CD4-positive, alpha-beta memory T cell (primary cell): ENCODE measurements at places on chromosomes 3 and 15. TPM values are rescaled to one million over a fixed set of nuclear protein-coding genes. Genes with fewer than 3 reads are reported as not detected.

GRCh38 chr3:9448071-9448470, 50.7 kb downstream of the SETD5 start:
- no peak for DNase-seq

Gene LRRC2
- total RNA-seq, result 1.0 TPM

- no peak for DNase-seq
Observed at GRCh38 chr3:101898039-101898438, 48.7 kb downstream of the NFKBIZ start.

GRCh38 chr3:126060613-126061145, 23.2 kb downstream of the SLC41A3 start:
- DNase-seq, result no peak

DNA sequence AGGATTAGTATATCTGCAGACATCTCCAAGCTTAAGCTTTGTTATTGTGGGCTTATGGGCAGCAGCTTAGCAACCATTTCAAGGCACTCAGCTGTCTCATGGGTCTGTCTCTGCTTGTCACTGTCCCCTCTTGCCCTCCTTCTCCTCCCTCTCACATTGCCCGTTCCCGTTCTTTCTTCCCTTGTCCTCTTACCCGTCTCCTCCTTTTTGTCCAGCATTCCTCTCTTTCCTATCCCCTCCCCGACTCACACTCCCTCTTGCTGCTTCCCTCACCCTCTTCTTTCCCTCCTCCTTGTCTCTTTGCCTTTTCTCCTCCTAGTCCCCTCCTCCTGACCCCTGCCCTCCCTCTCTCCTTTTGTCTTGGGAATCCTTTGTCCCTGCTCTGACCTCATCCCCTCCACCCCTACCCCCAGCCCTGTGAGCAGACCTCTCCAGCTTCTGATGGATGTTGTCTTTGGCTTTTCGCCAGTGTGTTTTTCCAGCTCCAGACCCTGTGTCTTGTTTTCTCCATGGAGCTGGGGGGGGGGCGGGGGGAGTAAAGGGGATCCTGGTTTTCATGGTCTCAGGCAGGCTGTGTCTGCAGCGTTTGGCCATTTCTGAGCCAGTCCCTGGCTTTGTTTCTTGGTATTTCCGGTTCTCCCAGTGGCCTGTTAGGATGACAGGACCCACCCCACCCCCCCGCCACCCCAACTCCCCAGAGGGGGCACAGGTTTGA, 47.9 kb upstream of the TRAK1 start:
- DNase-seq, result no peak

Gene MAP6D1
- 3.1 TPM for total RNA-seq

DNA sequence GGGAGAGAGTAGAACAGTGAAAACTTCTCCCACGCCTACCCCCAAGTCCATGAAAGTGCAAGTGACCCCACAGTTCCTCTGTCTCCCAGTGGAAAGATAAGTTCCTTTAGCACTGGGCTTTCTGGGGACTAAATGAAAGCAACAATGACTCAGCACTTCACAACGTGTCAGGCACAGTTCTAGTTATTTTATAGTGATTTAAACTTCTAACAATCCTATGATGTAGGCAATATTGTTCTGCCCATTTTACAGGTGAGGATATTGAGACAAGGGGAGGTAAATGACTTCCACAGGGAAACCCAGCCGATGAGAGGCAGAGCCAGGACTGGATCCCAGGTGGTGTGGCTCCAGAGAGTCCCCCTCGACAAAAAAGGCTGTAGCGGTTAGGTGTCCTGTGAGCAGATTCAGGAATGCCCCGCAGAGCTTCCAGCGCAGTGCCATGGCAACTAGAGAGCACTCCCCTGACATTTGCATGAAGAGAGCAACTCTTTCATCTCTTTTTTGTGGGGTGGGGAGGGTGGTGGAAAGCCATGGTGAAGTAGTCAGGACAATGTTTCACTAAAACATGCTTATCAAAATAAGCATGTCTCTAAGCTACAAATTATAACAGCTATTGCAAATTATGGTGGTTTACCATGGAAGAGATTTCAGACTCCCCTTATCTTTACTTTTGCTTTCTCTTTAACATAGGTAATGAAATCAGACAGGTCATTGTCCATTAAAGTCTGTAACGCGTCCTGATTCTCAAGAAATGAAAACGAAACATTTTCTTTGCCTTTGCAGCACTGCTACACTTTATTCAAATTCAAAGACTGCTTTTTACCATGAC, 62.1 kb downstream of the NR2F2 start:
- no peak for DNase-seq

DNA sequence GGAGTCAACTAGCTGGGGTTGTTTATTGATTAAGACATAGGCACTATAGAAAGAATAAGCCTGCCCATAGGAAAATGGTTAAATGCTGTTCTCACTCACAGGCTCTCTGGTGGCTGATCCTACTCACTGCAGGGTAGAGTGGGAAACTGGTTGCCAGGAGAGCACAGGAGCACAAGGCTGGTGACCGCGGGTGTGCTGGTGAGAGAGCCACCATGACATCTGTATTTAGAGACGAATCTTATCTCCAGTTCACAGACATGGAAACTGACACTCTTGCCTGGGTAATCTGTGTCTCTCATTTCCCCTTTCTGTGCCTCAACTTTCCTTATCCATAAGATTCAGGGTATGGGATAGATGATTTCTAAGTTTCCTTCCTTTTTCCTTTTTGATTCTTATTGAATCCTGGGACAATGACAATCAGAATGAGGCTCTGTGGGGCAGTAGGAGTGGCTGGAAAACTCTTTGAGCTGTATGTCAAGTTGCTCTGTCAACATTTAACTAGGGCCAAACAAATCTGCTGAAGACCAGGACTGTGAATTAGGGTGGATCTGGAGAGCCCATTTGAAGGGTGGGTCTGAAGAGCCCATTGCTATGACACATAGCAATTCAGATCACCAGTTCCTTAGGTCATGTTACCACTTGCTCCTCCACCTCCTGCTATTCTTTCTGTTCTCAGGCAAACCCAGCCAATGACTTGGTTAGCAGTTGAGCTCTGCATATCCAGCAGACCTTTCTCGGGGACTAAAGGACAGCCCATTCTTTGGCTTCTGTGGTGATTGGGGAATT, 286.1 kb upstream of the TBL1XR1 start:
- DNase-seq, result no peak

GRCh38 chr3:194397757-194398312, 1.2 kb downstream of the GP5 start:
- DNase-seq, result peak; percentile 9

GRCh38 chr3:98445949-98446406, 17.0 kb upstream of the OR5K1 start:
- no peak for DNase-seq

Gene PRR20G
- not detected for total RNA-seq

- DNase-seq, result no peak
Observed at GRCh38 chr3:13529196-13530112, 19.5 kb upstream of the FBLN2 start.

Gene IMPDH2
- 87.5 TPM for total RNA-seq

GRCh38 chr3:29605845-29606244, 325.0 kb downstream of the RBMS3 start:
- no peak for DNase-seq

GRCh38 chr3:30449290-30449632, 157.1 kb upstream of the TGFBR2 start:
- DNase-seq, result no peak

Gene DUOXA2
- not detected for total RNA-seq

DNA sequence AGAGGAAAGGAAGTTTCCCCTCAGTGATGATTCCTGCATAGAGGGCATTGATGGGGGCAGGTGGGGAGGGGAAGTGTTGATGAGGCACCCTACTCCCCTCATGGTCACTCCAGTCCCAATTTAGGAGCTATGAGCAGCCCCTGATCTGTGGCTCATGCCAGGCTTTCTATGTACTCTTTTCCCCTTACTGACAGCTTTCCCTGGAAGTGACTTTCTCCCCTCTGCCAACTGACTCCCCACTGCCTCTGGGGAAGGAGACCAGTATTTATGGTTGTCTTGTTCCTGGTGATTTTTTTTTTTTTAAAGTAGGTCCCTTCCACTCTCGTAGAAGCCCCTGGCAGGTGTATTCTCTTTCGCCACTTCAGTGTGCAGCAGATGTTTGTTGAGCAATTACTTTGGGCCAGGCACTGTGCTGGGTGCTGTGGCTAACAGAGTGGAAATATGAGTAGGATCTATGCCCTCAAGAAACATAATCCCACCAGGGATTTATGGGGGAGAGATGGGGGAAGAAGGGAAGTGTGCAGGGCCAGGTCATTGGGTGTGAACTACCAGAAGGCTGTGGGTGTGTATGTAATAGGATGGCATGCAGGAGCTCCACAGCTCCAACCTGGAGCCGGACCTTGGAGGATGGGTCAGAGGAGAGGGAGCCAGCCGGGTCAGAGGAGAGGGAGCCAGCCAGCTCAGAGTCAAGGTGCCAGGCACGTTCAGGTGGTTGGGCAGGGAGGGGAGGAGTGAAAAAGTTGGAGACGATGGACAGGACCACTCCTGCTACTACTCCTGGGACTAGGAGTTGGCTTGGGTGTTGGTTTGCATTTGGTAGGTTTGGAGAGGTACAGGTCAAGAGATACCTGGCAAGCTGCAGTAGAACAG, 3.5 kb downstream of the SMAD6 start:
- DNase-seq, result no peak

GRCh38 chr15:74272812-74273211, 36.7 kb downstream of the CCDC33 start:
- DNase-seq, result no peak

- no peak for DNase-seq
Observed at GRCh38 chr15:43325039-43325684, 5.2 kb downstream of the LCMT2 start.

- no peak for DNase-seq
Observed at GRCh38 chr3:53100818-53101466, 29.3 kb downstream of the RFT1 start.

Gene ANXA2
- total RNA-seq, result 148 TPM

DNA sequence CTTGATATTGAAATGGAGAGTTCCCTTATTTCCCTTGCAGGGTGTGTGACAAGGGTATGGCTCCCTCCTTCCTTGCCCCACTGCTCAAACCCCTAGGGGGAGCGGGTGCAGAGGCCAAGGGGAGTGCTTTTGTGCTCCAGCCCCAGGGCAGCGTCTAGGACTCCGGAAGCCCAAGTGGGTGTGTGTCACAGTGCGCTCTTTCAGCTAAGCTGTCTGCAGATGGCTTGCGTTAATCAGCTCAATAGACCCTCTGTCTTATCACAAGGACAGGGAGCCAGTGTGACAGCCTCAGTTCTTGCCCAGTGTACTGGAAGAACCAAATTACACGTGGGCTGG, 523.6 kb upstream of the LMCD1 start:
- no peak for DNase-seq

GRCh38 chr3:139480585-139480984, 4.3 kb upstream of the RBP2 start:
- no peak for DNase-seq

DNA sequence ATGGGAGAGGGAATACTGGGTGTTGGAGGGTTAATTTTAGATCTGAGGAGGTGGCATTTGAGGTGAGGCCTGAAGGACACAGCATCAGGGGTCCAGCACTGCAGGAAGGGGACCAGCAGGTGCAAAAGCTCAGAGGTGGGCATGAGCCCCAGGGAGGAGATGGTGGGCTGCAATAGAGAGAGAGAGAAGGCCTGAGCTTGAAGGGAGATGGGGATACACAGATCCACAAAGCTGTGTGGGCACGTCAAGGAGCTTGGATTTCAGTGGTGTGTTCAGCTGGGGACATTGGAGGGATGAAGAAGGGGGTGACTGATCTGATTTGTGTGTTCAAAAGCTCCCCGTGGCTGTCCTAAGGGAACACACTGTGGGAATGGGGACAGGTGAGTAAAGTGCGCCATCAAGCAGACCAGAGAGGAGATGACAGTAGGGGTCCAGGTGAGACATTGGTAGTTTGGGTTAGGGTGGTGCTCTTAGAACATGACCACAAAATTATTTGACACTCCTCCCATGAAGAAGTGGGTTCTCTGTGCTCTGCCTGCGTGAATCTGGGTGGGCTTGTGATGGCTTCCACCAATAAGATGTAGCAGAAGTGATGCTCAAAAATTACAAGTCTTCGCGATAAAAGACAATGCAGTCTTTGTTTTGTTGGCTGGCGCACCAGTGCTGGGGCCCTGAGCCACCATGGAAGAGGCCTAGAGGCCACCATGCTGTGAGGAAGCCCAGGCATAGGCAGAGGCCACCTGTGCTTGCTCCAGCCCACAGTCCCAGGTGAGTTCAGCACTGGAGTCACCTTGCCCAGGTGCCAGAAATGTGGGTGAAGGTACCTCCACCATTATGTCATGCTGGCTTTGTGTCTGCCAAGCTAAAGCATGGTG, 1.9 kb upstream of the WNT7A start:
- DNase-seq, result no peak

Gene ABI3BP
- total RNA-seq, result not detected

GRCh38 chr3:86794361-86795065, 196.4 kb downstream of the VGLL3 start:
- DNase-seq, result no peak

Gene MAGEL2
- not detected for total RNA-seq

GRCh38 chr3:101825904-101826445, 23.3 kb upstream of the NFKBIZ start:
- DNase-seq, result no peak

GRCh38 chr15:70491641-70492040, 271.7 kb downstream of the UACA start:
- no peak for DNase-seq

GRCh38 chr3:15682561-15683185, 81.1 kb downstream of the BTD start:
- no peak for DNase-seq

Gene SLC22A13
- total RNA-seq, result 0.67 TPM

Gene LRRK1
- 0.53 TPM for total RNA-seq

DNA sequence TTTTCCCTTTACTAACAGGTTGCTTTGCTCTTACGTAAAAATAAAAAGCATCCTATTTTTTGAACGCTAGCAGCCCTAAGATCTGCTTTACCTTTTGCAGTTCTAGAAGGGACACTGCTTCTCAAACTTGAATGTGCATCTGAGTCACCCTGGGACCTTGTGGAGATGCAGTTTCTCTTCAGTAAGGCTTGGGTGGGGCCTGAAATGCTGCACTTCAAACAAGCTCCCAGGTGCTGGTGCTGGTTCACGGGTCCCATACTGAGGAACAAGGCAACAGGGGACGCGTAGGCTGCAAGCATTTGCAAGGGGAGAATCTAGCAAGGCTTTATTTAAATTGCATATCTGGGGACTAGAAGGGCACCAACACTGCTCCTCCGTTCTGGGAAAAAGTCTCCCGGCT, 30.0 kb downstream of the MB21D2 start:
- DNase-seq, result no peak

Gene ZNF654
- total RNA-seq, result 26.8 TPM

- no peak for DNase-seq
Observed at GRCh38 chr3:174821477-174821876, 37.7 kb upstream of the NAALADL2 start.

GRCh38 chr3:67580430-67581000, 73.9 kb downstream of the SUCLG2 start:
- DNase-seq, result no peak

Gene SLC51B
- total RNA-seq, result not detected

- no peak for DNase-seq
Observed at GRCh38 chr3:25582242-25582641, 82.5 kb downstream of the TOP2B start.

Gene ATP8B4
- total RNA-seq, result 0.44 TPM

Gene SLMAP
- 58.6 TPM for total RNA-seq

GRCh38 chr3:84980011-84980410, 21.2 kb downstream of the CADM2 start:
- DNase-seq, result no peak

Gene FHIT
- total RNA-seq, result 48.3 TPM

GRCh38 chr3:177234121-177234520, 36.8 kb upstream of the TBL1XR1 start:
- no peak for DNase-seq

GRCh38 chr3:183477801-183478456, 49.5 kb upstream of the MCF2L2 start:
- no peak for DNase-seq

Gene ZNF280D
- 50.1 TPM for total RNA-seq

GRCh38 chr15:65423976-65424679, 1.4 kb upstream of the IGDCC4 start:
- DNase-seq, result no peak
